ENCODE measurements at places on chromosomes 7 and 10. TPM values are rescaled to one million over a fixed set of nuclear protein-coding genes. Genes with fewer than 3 reads are reported as not detected.

DNA sequence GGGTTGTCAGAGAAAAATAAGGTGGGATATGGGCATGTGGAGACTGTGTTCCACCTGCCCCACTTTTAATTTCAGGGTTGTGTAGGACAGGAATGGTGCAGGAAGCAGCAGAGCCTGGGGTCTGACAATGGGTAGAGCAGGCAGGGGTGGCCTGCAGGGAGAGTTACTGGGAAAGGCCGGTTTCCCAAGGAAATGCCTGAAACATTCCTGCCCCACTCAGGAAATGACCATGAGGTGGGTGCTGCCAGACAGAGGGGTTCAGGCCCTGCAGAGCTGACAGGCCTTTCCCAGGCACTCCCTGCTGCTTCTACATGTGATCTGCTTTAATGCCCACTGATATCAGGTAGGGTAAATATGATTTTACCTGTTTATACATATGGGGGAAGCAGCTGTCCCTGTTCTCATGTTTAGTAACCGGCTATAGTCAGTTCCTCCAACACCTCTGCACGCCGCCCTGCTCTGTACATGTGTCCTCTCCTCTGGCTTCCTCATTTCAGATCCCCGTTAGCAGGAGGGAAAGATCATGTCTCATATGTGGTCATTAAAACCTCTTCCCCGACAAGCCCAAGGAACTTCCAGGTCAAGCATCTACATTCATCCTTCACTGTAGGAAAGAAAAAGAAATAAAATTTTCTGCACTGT lies 118.6 kb upstream of the PRSS58 start:
- no peak for DNase-seq

DNA sequence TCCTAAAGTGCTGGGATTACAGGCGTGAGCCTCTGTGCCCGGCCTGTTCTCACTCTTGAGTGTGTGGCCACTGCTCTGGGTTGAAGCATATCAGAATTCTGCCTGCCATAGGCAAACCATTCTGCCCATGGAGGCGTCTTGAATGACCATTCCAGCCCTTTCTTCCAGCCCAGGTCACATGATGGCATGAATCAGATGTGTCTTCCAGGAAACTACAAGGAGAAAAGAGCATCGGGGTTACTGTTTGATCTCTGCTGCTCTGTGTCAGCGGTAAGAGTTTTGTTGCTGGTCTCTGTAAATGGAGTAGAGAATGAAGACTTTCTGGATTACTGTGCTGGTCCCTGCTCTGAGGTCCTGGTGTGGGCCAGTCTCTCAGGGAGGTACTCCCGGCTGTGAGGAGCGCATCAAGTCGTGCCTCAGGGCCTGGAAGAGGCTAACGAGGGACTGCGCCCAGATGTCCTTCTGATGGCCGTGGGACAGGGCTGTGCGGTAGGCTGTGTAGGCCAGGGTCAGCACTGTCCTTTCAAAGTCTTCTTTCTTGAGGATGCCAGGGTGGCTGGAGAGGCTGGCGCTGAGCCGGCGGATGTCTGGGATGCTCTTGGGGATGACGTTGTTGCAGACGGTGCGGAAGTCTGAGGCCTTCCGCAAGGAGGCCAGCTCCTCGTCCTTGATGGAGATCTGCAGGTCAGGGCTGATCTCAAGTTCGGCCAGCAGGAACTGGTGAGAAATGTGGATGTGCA lies 5.8 kb upstream of the SLC13A4 start:
- DNase-seq, result no peak

DNA sequence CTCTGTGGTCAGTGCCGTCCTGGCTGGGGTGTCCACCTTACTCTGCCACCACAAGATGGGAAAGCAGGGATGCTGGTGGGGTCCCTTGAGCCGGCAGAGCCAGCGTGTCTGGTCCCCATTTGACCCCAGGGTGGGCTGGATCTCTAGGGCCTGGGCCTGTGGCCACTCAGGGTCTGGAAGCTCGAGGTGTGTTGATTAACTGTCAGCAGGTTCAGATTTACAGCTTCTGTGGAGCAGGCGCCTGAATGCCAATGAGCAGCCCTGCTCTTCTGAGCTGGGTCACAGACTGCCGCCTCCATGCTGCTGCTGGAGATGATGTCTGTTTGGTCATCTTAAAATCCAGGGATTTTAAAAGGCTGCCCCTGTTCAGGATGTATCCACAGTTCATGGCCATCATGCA lies 11.3 kb upstream of the DPYSL4 start:
- DNase-seq, result no peak

- DNase-seq, result no peak
These were observed 25.2 kb downstream of the SDK1 start for GRCh38 chr7:3326246-3326645.

- DNase-seq, result no peak
These were observed 32.5 kb downstream of the ZNF277 start for GRCh38 chr7:112238852-112239610.

DNA sequence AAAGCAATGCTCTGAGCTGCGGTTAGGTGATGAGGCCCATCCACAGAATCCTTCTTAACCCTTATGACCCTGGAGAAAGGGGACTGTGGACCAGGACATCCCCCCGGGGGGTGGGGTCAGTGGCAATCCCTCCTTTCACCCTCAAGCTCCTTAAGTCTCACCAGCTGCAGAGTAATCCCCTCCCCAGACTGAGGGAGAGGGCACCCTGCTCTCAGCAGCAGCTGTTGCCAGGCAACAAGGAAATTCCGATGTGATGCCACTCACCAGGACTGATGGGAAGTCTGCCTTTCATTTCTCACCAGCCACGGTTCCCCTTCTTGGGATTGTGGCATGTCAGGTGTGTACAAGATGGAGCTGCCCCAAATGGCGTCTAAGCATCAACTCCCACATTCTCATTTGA lies 129.6 kb downstream of the DOCK1 start:
- DNase-seq, result no peak

DNA sequence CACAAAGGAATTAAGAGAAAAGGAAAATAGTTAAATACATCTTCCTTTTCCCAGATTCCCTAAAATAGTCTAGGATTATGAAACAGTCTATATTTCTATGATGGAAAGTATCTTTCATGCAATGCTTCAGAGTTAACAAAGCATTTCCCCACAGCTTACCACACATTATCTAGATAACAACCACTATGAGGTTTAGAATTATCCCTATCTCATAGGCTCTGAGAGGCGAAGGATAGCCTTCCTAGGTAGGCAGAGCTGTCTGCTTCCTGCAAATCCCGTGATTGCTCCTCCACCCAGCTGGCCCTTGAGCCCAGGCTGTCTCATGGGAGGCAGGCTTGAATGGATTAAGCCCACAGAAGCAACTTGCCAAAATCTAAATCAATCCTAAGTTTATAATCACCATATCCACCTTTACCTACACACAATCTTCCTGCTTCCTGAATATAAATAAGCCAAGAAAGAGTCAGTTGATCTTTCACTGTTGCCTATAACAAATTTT lies 321.4 kb upstream of the AOAH start:
- DNase-seq, result no peak

EFCAB10 gene
- total RNA-seq, result 2.5 TPM

ITIH5 gene
- 1.5 TPM for total RNA-seq
